Activated CD4-positive, alpha-beta T cell treated with anti-CD3 and anti-CD28 coated beads for 36 hours (primary cell): ENCODE measurements at places on chromosomes 7 and 10. TPM values are rescaled to one million over a fixed set of nuclear protein-coding genes. Genes with fewer than 3 reads are reported as not detected.

DNA sequence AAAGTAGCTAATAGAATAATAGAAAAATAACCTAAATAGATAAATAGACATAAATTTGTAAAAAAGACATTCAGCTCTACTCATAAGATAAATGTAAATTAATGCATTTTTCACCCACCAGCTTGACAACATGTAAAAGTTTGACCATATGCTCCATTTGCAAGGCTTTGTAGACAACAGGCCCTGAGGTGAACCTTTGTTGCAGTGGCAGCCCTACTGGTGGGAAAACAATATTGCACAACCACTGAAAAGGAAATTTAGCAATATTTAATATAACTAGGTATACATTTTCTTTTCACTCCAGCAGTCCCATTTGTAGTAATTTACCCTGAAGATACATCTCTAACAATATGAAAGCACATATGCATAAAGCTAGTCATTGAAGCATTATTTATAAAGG is 39.0 kb upstream of the ADRA2A start:
- peaks cover 21% of the 10 kb centered on the region for H3K36me3 ChIP-seq
- no peak for DNase-seq
- no peak overlapping the region for H3K27ac ChIP-seq
- no peaks in the 10 kb centered on the region for H3K4me1 ChIP-seq
- H3K27me3 ChIP-seq: peaks cover 2% of the 10 kb centered on the region

DNA sequence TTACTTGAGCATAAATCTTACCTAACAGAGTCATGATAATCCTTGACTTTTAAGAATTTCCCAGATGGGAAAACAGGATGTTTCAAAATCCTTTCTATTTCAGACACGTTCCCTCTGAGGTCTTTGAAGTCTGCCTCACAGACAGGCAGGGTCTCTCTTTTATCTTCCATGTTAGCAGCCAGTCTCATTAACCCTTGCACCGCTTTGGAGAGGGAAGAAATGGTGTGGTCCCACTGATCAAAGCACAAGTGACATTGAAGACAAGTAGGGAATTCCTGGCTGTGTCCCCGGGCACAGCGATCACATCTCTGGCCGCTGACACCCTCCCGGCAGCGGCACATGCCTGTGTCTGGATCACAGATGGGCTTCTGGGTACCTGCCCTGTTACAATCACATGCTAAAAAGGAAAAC is 52.7 kb upstream of the LAMB1 start:
- peaks cover 8% of the 10 kb centered on the region for H3K27me3 ChIP-seq
- H3K27ac ChIP-seq: no peak overlapping the region
- no peaks in the 10 kb centered on the region for H3K36me3 ChIP-seq
- H3K4me1 ChIP-seq: no peaks in the 10 kb centered on the region
- H3K4me3 ChIP-seq: no peak overlapping the region
- DNase-seq: no peak

- no peak for DNase-seq
- H3K4me3 ChIP-seq: no peak overlapping the region
- peaks cover 12% of the 10 kb centered on the region for H3K36me3 ChIP-seq
- H3K27ac ChIP-seq: no peak overlapping the region
- no peaks in the 10 kb centered on the region for H3K27me3 ChIP-seq
- H3K4me1 ChIP-seq: peaks cover 18% of the 10 kb centered on the region
These were observed 4.4 kb downstream of the PRF1 start for GRCh38 chr10:70597856-70598815.

DNA sequence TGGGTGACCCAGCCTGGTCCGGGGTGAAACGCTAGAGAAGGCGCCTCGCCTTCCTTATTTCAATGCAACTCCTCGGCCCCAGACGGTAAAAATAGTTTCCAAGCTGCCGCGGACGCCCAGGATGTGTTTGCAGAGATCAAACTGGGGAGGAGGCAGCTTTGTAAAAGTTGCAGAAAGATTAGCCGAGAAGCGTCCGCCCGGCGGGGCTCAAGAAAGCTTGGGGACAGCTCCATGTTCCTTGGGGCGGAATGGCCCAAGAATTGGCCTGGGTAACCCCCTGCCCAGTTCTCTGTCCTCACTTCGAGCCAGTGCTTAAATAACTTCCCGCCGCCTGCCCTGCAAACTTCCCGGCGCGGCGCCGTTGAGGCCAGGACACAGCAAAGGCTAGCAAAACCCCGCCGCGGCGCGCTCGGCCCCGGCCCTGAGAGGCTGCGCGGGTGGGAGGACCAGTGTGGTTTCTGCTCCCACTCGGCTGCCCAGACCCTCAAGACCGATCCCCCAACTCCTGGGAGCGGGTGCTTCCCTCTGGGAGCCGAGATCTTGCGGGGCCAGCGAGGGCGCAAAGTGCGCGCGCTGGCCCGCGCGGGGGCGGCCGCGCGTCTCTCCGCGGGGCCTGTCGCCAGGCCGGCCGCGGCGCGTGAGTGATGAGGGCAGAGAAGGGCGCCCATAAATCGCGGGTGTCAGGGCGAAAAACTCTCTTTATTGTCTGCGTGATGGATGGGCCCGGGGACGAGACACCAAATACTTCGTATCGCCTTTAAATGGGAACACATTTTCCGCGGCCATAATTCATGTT is 6.3 kb upstream of the ZNF503 start:
- H3K27ac ChIP-seq: no peak overlapping the region
- no peak for DNase-seq
- H3K4me1 ChIP-seq: peaks cover 19% of the 10 kb centered on the region

- no peak overlapping the region for H3K27ac ChIP-seq
- DNase-seq: no peak
- peaks cover 10% of the 10 kb centered on the region for H3K27me3 ChIP-seq
- no peaks in the 10 kb centered on the region for H3K36me3 ChIP-seq
- no peaks in the 10 kb centered on the region for H3K4me1 ChIP-seq
These were observed 44.0 kb downstream of the LAMB1 start for GRCh38 chr7:107958764-107959526.

- H3K4me3 ChIP-seq: no peak overlapping the region
- H3K36me3 ChIP-seq: peaks cover 5% of the 10 kb centered on the region
- H3K27me3 ChIP-seq: no peaks in the 10 kb centered on the region
These were observed 38.1 kb downstream of the PTPN12 start for GRCh38 chr7:77575187-77575586.

DNA sequence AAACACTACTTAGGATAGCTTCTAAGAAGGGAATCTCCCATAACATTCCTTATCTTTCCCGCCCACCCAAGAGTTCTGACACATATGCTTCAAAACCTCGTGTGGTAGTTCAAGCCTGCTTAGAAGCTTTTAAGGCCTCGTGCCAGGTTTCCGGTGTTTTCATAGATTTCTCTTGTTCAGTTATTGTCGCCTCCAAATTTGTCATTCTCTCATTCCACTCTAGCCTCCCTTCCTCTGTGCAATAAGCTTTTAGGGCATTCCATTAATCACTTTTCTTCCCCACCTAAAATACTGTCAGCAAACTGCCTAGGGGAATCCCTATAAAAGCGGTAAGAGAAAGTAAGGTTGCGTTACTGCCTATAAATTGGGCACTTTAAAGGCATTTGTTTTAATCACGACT is 718 bp upstream of the BPGM start:
- H3K27ac ChIP-seq: no peak overlapping the region
- no peaks in the 10 kb centered on the region for H3K27me3 ChIP-seq
- H3K4me3 ChIP-seq: no peak overlapping the region
- peaks cover 48% of the 10 kb centered on the region for H3K4me1 ChIP-seq
- peaks cover 10% of the 10 kb centered on the region for H3K36me3 ChIP-seq

Gene GRB10
- total RNA-seq: 11.9 TPM

Gene ABCB4
- total RNA-seq: not detected
